ENCODE measurements at places on chromosomes 2 and 18. TPM values are rescaled to one million over a fixed set of nuclear protein-coding genes. Genes with fewer than 3 reads are reported as not detected.

OSBPL1A gene
- total RNA-seq: 67.1 TPM

CTAGE1 gene
- total RNA-seq: not detected

GRCh38 chr2:222710736-222711135, 39.3 kb downstream of the MOGAT1 start:
- H3K27me3 ChIP-seq: no peaks in the 10 kb centered on the region
- no peak for DNase-seq
- H3K36me3 ChIP-seq: no peaks in the 10 kb centered on the region
- H3K4me3 ChIP-seq: no peak overlapping the region

MYL12A gene
- total RNA-seq: 705 TPM

- H3K27ac ChIP-seq: no peak overlapping the region
- DNase-seq: no peak
- no peaks in the 10 kb centered on the region for H3K27me3 ChIP-seq
- H3K4me1 ChIP-seq: peaks cover 18% of the 10 kb centered on the region
- no peak overlapping the region for H3K4me3 ChIP-seq
- no peaks in the 10 kb centered on the region for H3K36me3 ChIP-seq
Measured at GRCh38 chr2:11352781-11353537, 8.5 kb upstream of the ROCK2 start.

DNA sequence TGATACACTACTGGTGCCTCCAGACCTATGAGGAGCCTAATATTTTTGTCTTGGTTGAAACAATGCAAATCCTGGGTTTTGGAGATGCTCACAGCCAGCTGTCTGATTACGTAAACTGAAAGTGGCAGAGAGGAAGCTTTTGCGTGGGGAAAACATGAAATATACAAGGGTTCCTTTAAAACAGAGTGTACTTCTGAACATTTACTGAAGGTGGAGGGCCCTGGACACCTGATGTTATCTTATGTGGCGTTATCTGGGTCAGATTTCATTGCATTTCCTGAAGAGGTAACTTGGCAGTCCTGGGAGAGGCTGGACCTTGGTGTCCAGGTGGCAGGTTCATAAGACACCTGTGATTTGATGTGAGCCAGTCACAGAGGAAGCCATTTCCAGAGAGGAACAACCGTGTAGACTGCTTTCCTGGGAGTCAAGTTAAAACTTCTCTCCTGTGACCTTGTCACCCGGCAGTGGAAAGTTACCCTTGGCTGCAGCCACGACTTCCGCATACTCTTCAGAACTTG, 105.0 kb downstream of the NEDD4L start:
- H3K36me3 ChIP-seq: no peaks in the 10 kb centered on the region
- H3K4me1 ChIP-seq: no peaks in the 10 kb centered on the region
- no peak for DNase-seq

GRCh38 chr2:191895195-191895594, 48.3 kb upstream of the CAVIN2 start:
- H3K27me3 ChIP-seq: no peaks in the 10 kb centered on the region
- no peaks in the 10 kb centered on the region for H3K36me3 ChIP-seq
- no peak for DNase-seq
- H3K4me3 ChIP-seq: no peak overlapping the region
- H3K27ac ChIP-seq: no peak overlapping the region

- no peaks in the 10 kb centered on the region for H3K27me3 ChIP-seq
- H3K36me3 ChIP-seq: no peaks in the 10 kb centered on the region
- no peak for DNase-seq
- H3K4me1 ChIP-seq: peaks cover 29% of the 10 kb centered on the region
- no peak overlapping the region for H3K27ac ChIP-seq
- H3K4me3 ChIP-seq: no peak overlapping the region
Measured at GRCh38 chr2:42124011-42124785, 45.0 kb upstream of the EML4 start.

- peaks cover 16% of the 10 kb centered on the region for H3K4me1 ChIP-seq
- no peak for DNase-seq
- H3K4me3 ChIP-seq: no peak overlapping the region
- no peaks in the 10 kb centered on the region for H3K36me3 ChIP-seq
- H3K27me3 ChIP-seq: peaks cover 2% of the 10 kb centered on the region
Measured at GRCh38 chr18:57060814-57061213, 86.1 kb upstream of the BOD1L2 start.

REG3A gene
- not detected for total RNA-seq

OTOS gene
- total RNA-seq: not detected

SLC4A3 gene
- total RNA-seq: 5.5 TPM

HOXD3 gene
- 3.1 TPM for total RNA-seq

- no peak for DNase-seq
- no peak overlapping the region for H3K4me3 ChIP-seq
- no peak overlapping the region for H3K27ac ChIP-seq
- no peaks in the 10 kb centered on the region for H3K36me3 ChIP-seq
Measured at GRCh38 chr2:144242311-144242710, 277.6 kb downstream of the ZEB2 start.

EML6 gene
- total RNA-seq: 18.8 TPM

DNA sequence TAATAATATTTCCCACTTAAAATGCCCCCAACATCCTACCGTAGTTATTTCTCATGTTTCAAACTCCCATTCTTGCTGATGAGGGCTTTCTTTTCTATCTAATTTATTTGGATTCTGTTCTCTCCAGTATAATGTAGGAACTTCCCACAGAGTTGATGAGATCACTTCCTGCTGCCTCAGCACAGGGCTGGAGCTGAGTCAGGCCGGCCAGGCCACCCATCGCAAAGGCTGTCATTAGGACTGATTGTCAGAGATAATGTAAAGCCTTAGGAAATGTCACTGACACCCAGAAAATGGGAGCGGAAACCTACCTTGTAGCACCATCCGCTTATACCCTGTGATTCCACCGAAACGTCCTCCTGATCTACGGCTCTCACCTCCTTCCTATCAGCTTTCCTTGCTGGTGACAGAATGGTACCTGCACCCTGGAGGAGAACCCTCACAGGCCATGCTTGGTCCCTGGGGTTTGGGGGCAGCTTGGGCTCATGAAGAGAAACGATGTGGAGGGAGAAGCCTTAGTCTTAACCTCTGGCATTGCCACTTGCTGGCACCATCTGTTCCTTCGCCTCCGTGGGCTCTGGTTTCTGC, 672.8 kb upstream of the ID2 start:
- no peak overlapping the region for H3K4me3 ChIP-seq
- H3K27me3 ChIP-seq: no peaks in the 10 kb centered on the region

GRCh38 chr2:129911363-129912065, 68.0 kb upstream of the RAB6C start:
- H3K4me3 ChIP-seq: no peak overlapping the region
- H3K4me1 ChIP-seq: no peaks in the 10 kb centered on the region
- no peak overlapping the region for H3K27ac ChIP-seq
- no peaks in the 10 kb centered on the region for H3K36me3 ChIP-seq
- H3K27me3 ChIP-seq: no peaks in the 10 kb centered on the region

SLC8A1 gene
- total RNA-seq: 36.8 TPM

- peaks cover 4% of the 10 kb centered on the region for H3K4me1 ChIP-seq
- no peak for DNase-seq
- H3K27me3 ChIP-seq: peaks cover 2% of the 10 kb centered on the region
- no peak overlapping the region for H3K4me3 ChIP-seq
- no peak overlapping the region for H3K27ac ChIP-seq
- H3K36me3 ChIP-seq: no peaks in the 10 kb centered on the region
Measured at GRCh38 chr2:230944123-230944653, 19.1 kb upstream of the GPR55 start.

- H3K27me3 ChIP-seq: no peaks in the 10 kb centered on the region
- H3K4me3 ChIP-seq: no peak overlapping the region
- DNase-seq: no peak
- peaks cover 2% of the 10 kb centered on the region for H3K4me1 ChIP-seq
- no peak overlapping the region for H3K27ac ChIP-seq
- no peaks in the 10 kb centered on the region for H3K36me3 ChIP-seq
Measured at GRCh38 chr2:225488743-225489142, 89.2 kb downstream of the NYAP2 start.

DNA sequence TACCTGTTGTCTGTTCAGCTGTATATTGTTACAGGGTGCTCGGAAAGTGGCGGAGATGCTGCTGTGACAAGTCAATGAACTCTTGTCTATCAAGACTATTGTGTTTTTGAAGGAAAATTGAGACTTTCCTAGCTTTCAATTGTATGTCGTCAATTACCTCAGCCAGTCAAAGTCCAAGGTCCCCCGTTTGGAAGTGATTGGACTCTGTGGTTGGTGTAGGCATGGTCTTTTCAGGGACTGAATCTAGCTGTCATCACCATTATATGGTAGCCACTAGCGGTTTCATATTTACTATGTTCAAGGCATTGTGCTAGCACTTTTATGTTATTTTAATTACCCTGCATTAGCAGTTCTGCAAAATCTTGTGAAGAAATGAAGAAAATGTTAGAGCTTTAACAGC, 54.9 kb downstream of the XRCC5 start:
- H3K27ac ChIP-seq: no peak overlapping the region
- no peak for DNase-seq
- no peaks in the 10 kb centered on the region for H3K27me3 ChIP-seq

WDR54 gene
- 7.5 TPM for total RNA-seq

- H3K4me1 ChIP-seq: peaks cover 37% of the 10 kb centered on the region
- peaks cover 2% of the 10 kb centered on the region for H3K27me3 ChIP-seq
- no peak overlapping the region for H3K4me3 ChIP-seq
- H3K36me3 ChIP-seq: peaks cover 12% of the 10 kb centered on the region
- no peak for DNase-seq
- no peak overlapping the region for H3K27ac ChIP-seq
Measured at GRCh38 chr18:79509536-79509930, 113.8 kb downstream of the NFATC1 start.

ALK gene
- total RNA-seq: 0.04 TPM

TMEM178A gene
- total RNA-seq: 5.7 TPM

DNA sequence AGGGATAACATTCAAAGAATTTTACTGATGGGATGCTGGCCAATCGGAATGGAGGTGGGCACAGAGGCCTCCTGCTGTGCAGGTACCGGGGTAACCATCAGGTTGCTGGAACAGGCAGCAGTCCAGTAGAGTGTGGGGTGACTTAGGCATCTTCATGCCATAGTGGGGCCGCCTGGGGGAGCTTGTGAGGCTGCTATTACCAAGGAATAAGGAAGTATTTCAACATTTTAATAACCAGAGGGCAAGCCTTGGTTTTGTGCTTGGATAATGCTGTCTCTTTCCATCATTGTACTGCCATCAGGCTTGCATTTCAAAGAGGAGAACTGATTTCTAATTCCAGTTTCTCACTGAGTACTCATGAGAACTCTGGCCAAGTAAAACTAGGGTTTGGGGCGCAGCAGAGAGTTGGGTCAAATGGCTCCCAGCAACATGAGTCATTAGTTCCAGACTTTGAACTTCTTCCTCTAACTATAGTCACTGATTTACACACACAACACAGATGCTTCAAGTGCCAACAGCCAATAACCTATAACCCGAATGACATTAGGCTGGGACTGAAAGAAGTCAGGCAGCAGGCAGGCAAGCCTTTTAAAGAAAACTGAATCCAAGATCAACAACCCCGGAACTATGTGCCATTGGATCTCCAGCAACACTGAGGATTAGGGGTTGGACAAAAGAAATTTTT, 56.1 kb upstream of the FHL2 start:
- H3K4me3 ChIP-seq: no peak overlapping the region
- H3K4me1 ChIP-seq: peaks cover 16% of the 10 kb centered on the region
- H3K27me3 ChIP-seq: no peaks in the 10 kb centered on the region
- H3K27ac ChIP-seq: no peak overlapping the region
- H3K36me3 ChIP-seq: no peaks in the 10 kb centered on the region
- no peak for DNase-seq

DNA sequence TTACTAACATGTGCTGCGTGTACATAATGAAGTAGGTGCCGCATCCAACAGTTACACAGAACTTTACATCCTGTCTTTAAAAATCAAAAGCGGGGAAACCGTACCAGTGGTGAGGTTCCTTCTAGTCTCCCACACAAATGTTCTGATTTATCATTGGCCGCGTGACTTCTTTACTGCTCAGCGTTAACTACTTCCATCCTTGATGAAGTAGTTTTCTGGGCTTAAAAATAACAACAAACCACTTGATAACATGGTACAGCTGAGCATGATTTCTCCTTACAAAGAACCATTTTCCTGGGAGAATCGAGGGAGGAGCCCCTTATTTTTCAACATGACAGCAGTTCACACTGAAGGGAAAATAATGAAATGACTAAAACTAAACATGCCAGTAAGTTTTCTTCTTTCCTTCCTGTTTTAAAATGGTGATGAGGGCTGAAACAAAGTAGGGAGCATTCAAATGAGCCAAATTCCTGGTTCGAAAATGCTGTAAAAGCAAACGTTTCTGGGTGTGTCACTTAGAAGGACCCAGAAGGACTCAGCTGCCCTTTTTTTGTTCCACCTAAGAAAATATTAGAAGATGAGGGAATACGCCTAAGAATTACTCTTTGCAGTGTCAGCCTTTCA, 9.9 kb downstream of the EMILIN2 start:
- H3K27ac ChIP-seq: peak overlapping the region; percentile 75
- peaks cover 2% of the 10 kb centered on the region for H3K36me3 ChIP-seq
- peaks cover 27% of the 10 kb centered on the region for H3K4me1 ChIP-seq

DNA sequence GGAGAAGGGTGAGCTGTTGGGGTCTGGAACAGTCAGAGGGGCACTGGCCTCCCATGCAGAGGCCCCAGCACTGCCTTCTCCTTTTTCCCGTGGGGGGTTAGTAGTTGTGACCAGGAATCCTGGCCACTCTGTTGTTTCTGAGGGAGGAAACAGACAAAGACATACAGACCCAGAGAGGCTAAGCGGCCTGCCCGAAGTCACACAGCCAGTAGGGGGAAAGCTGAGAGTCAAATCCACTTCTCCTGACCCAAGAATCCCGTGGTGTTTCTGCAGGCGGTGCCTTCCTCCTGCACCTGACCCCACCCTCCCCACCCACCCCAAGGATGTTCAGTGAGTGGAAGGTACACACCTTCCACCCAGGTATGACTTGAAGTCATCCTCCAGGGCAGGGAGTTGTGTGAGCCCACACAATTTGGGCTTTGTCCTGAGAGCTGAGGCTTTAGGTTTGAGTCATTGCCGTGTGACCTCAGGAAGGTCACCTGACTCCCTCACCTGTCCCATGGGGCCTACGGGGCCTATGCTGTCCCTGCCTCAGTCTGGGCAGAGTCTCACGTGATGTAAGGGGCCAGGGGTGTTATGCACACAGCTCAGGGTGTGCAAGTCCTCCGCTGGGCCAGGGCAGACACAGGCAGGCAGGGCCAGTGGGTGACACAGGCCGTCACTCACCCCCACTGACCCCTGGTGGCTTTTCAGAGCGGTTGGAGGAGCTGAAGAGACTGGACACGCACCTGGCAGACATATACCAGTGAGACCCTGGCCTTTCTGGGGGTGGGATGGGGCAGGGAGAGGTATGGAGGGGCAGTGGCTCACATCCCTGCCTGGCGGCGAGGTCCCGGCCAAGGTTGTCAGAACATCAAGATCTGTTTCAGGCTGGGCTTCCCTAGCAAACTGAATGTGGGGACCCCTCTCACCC, 5.0 kb downstream of the NT5DC4 start:
- no peak overlapping the region for H3K27ac ChIP-seq
- peaks cover 7% of the 10 kb centered on the region for H3K4me1 ChIP-seq

DNA sequence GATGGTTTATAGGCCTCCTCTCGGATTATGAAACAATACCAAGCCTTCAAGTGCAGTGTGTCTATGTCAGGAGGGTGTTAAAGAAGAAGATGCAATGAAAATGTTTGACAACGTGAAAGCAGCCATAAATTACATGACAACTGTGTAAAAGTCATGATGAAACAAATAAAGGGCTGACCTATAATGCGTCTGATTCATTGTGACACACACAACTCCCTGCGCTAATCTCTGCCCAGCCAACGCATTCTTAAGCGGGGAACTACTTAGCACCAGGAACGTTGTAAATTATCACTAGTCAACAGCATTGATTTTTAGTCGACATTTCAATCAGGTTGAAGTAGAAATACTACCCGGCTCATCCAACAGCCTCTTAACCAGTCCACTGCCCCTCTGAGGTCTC, 26.8 kb downstream of the BCL11A start:
- H3K27me3 ChIP-seq: peaks cover 6% of the 10 kb centered on the region
- no peaks in the 10 kb centered on the region for H3K36me3 ChIP-seq
- no peak overlapping the region for H3K4me3 ChIP-seq
- DNase-seq: no peak
- H3K4me1 ChIP-seq: peaks cover 37% of the 10 kb centered on the region
- no peak overlapping the region for H3K27ac ChIP-seq

All from muscle of leg (tissue), 16 donors.